ENCODE measurements at places on chromosomes 3 and 15.

- DNase-seq = no peak
Measured at GRCh38 chr3:170806141-170806540, 63.9 kb downstream of the RPL22L1 start.

DNA sequence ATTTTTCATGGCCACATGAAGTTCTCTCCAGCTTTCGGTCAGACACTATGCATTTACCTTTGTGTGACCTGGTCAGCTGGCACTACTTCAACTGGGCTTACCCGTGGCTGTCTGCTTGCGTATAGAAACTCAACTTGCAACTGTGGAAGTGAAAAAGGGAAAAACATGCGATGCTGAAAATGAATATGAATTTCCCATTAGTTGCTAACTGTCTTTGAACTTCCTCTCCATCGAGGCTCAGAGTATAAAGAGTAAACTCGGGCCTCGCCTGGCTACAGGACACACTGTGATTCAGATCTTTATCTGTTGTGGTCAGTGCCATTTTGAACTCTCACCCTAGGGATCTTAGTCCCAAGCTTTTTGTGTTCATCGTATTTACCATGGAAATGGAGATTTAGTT is 26.8 kb downstream of the NFKBIZ start:
- DNase-seq = no peak

DNA sequence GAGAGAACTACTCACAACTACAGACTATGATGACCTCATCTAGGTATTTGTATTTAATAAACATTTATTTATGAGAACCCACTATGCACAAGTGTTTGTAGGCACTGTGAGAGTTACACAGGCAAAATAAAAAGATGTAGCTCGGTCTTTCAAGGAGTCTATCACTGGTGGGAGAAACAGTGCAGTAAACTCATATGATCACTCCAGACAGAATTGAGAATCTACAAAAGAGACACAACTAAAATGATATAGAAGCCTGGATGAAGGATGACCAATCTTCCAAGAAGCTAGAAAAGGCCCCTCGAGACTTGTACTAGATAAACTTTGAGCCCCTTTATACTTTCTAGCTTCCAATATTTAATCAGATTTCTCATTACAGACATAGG is 70.2 kb upstream of the ZBTB20 start:
- DNase-seq = no peak

DNA sequence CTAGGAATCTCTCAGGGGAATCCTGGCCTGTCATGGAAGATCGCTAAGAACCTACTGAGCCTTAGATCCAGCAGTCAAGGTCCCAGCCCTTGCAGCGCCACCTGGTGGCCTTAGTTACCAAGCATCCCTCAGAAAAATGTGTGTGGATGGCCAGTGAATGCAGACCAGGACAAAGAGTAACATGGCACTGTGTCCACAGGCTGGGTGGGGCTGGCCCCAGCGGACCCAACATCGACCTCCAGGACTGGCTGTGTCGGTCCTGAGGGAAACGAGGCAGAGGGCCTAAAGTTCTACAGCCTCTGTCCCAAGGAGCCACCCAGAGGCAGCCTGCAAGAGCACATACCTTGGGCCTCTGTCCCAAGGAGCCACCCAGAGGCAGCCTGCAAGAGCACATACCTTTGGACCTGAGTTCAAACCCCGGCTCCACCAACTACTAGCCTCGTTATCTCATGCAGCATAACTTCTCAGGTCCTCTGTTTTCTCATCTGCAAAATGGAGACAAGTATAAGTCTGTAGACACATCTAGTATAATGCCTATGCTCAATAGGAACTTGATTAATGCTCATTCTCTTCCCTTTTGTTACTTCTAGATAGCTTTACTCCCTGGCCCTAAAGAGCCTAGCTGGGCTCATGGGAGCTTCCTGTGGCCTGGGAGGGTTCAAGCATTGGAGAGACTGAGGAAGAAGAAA is 57.5 kb upstream of the HERC1 start:
- DNase-seq = peak; percentile 92

DNA sequence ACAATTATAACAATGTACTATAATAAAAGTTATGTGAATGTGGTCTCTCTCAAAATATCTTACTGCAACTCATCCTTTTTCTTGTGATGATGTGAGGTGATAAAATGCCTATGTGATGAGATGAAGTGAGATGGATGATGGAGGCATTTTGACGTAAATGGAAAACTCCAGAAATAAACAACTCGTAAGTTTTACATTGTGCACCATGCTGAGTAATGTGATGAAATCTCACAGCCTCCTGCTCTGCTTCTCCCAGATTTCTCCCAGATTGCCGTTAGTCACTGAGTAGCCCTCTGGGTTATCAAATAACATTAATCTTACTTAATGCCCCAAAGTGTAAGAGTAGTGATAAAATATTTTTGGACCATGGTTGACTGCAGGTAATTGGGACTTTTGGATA is 64.8 kb upstream of the SLCO2A1 start:
- no peak for DNase-seq

DNA sequence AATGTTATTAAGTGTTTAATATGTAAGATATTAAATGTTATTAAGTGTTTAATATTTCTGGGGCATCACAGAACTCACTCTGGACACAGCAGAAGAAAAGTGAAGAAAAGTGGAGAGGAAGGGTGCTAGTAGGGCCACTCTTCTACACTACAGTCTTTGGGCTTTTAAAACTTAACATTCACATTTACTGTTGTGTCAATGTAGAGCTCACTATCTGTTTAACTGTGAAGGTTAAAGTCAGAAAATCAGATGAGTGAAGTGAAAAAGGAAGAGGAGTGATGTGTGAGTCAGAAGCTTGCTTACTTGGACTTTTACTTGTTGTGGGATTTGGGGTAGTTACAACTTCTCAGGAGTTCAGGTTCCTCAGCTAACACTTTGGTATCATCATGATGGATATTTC is 145.3 kb upstream of the DNAJC19 start:
- no peak for DNase-seq

GRCh38 chr15:90082140-90082715 is 20.0 kb downstream of the IDH2 start:
- no peak for DNase-seq

DNA sequence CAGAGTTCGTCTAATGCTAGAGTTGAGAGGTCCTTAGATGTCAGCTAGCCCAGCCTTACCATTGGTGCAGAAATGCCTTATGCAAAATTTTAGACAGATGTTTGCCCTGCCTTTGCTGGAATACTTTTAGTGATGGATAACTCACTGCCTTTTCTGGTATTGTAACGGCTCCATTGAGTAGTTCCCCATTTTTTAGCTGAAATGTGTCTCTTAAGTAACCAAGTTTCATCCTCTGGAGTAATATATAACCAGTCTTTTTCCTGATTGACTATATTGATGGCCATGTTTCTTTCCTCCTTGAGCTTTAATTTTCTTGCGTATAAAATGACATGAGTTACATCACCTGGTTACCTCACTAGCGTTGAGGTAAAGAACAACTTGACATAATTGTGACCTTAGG is 45.0 kb downstream of the SNRK start:
- no peak for DNase-seq

- no peak for DNase-seq
Measured at GRCh38 chr3:152405915-152406802, 137.4 kb downstream of the MBNL1 start.

DNA sequence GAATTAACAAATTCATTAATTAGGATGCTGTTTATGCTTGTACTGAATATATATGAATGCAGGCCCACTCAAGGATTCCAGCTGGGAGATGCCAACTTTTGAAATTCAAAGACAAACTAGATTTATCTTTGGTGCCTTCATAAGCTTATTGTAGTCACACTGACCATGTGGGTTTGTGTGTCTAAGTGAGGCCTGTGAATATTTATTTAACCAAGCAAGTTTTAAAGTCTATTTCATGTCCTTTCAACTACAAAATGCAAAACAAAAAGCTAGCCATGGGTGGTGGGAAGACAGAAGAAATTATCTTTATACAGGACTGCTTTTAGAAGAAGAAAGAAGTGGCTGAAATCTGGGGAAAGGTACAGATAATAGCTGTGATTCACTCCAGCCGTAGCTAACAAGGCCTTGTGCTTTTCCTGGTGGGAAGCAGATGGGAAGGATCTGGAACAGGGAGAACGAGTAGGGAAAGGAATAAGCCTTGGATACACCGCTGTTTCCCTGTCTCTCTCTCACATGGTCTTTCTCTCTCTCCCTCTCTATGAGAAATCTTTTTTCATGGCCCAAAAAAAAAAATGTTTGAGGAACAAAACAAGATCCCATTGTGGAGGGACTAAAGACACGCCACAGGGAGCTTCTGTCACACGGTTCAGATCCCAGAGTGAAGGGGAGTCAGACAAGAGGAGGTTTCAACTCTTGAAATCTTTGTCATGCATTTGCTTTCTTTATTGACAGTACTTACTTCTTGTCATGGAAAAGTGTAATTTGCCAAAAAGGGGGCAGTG is 225.5 kb downstream of the RORA start:
- no peak for DNase-seq

- DNase-seq = no peak
Measured at GRCh38 chr3:174431717-174432116, 427.4 kb upstream of the NAALADL2 start.

- no peak for DNase-seq
Measured at GRCh38 chr15:32878342-32878741, 160.5 kb downstream of the GREM1 start.

DNA sequence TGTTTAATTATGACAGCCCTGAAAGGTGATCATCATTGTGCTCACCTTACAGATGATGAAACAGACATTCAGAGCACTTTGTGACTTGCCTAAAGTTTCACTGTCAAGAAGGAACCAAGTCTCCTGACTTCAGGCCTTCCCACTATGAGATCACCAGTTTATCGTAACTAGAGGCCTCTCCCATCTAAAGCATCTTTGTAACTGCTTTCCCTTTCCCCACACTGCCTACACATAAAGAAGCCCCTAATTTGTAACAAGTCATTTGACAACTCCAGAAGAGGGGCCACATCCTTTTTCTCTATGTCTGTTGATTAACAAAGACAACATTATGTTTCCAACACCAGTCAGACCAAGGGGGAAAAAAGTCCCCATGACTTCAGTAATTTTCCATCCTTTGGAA is 1.1 kb downstream of the KLHL6 start:
- DNase-seq = no peak

DNA sequence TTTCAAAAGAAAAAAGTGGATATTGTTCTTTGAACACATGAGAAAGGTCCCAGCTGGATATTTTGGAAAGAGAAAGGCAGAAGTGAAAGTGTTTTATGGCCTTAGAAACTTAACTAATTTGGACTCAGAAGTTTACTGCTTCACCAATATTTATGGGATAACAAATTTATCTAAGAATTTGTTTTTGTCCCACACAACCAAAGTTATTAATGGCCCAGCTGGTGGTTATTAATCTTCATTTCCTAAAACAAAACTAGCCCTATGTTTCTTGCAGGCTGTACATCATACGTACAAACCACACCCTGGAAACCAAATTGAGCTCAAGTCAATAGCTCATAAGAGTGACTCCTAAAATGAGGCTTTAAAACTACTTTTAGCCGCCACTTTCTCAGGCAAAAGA is 372.9 kb upstream of the LMCD1 start:
- DNase-seq = no peak

GRCh38 chr15:78365917-78366316 is 25.8 kb downstream of the CRABP1 start:
- DNase-seq = peak; percentile 85

DNA sequence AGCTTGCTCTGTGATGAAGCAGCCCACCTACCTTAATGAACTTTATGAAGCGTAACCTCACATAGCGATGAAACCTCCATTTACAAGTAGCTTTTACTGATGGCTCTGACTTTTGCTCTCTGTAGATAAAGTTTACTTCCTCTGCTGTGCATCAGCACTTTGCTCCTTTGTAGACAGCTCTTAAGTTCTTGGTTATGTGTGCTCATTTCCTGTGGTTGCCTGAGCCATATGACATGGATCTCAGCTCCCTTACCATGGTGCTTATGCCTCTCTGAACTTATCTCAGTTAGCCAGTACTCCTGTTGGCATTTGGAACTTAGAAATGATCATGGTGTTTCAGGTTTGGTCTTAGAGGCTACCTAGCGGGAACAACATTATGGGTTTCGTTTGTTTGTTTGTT is 7.8 kb downstream of the MFSD1 start:
- no peak for DNase-seq

DNA sequence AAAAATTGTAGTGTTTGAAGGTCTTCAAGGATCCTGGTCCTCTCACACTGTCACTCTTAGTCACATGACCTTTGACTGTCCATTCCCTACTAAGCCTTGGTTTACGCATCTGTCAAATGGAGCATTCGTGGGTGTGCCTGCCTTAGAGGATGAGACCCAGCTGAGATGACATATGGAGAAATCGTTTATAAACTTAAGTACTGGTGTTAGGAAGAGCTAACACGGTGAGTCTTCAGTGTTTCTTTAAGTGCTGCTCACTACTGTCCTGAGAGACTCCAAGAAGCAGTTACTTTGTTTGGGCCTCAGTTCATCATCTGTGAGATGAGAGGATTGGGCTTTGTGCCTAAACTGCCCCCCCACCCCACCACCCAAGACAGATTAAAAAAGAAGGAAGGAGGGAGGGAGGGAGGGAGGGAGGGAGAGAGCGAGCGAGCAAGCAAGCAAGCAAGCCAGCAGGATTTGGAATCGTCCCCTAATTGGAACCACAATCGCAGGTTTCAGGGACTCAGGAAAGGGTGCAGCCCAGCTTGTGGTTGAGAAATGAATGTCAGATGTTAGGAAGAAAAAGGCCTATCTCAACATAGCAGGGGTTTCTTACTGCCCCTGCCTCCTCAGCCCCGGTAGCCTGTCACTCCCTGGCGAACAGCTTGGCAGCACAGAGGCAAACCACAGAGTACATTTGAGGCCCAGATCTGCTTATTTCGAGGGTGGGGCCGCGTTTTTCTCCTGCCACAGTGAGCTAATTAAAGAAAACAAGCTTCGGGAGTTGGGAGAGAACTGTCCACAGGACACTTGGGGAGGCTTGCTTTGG is 32.7 kb downstream of the SMAD3 start:
- DNase-seq = no peak

DNA sequence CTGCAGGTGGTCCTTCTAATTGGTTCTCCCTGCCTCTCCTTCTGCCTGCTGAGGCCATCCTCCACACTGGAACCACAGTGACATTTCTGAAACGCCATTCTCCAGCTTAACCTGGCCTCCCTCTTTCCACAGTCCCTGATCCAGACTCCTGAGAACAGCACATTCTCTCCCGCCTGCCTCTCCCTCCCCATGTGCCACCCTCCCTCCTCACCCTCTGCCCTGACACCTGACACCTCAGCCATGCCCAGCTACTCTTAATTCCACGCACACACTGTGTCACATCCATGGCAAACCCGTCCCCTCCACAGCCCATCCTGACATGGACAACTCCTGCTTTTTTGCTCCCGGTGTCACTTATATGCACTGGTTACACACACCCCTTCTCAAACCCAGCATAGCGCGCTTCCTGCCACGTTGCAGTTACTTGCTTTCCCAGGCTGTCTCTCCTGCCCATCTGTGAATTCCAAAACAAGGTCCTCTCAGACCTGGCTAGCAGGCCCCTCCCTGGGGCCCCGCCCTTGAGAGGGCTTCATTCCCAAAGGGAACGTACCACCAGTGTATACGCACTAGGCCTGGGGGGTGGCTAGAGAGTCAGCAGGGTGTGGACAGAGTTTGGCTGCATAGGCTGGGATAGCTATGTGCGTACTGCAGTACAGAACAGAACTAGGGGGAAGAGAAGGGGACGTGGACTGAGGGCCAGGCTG is 92.7 kb upstream of the BLM start:
- DNase-seq = peak; percentile 71
